ENCODE measurements at places on chromosomes 5 and 9.

GRCh38 chr9:14221558-14221957 is 92.4 kb downstream of the NFIB start:
- DNase-seq: peak; percentile 89

- peak; percentile 65 for DNase-seq
These were observed 355.5 kb downstream of the TLR4 start for GRCh38 chr9:118059484-118060278.

DNA sequence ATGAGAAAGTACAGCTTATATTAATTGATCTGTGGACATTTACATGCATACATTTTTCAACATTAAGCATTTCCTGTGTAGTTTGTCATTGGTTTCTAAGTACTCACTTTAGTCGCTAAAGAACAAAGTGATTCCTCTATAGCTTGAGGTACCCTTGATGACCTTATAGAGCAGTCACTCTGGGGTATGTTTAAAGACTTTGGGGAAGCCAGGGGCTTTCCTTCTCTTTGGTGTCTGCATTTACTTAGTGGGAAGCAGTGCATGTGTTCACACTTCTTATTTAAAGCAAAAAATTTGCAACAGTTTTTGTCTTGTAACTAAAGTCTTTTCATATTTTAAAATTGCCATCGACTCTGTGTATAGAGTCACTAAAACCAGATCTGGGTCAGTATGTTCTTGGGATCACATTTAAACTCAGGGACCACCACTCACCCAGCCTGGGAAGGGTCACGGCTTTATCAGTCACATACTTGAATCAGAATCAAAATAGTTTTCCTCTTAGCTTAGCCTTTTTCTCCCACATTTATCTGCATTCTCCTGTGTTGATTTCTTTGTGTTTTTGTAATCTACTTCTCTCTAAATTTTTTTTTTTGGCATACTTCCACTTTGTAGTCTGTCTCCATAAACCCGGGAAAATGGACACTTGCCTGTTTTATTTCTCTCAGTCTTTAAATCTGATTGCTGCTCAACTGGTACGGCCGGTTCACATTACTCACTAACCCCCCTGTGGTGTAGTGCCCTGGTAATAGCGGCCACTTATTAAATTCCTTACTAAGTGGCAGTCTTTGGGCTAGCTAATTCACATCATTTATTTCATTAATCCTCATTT is 143.9 kb upstream of the FBN2 start:
- DNase-seq: peak; percentile 50

DNA sequence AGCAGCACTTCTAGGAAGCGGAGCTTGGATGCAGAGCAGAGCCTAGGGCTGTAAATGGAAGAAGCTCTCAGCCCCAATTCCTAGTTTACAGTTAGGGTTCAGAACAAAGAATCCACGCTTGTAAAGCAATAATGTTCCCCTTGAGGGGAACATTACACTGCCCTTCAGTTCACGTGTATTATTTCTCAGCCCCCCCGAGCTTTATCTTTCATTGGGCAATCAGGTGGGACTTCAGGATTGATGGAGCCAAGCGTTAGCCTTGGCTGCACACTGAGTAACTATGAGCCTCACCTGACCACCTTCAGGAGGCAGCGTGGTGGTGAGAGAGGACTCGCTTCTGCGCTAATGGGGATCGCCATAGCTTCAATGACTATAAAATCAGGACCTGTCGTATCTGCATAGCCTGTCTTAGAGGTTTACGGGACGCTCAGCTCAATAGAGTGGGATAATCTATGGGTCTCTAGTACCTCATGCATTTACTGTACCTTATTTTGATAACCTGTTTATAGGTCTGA is 157.0 kb upstream of the RASEF start:
- no peak for DNase-seq

DNA sequence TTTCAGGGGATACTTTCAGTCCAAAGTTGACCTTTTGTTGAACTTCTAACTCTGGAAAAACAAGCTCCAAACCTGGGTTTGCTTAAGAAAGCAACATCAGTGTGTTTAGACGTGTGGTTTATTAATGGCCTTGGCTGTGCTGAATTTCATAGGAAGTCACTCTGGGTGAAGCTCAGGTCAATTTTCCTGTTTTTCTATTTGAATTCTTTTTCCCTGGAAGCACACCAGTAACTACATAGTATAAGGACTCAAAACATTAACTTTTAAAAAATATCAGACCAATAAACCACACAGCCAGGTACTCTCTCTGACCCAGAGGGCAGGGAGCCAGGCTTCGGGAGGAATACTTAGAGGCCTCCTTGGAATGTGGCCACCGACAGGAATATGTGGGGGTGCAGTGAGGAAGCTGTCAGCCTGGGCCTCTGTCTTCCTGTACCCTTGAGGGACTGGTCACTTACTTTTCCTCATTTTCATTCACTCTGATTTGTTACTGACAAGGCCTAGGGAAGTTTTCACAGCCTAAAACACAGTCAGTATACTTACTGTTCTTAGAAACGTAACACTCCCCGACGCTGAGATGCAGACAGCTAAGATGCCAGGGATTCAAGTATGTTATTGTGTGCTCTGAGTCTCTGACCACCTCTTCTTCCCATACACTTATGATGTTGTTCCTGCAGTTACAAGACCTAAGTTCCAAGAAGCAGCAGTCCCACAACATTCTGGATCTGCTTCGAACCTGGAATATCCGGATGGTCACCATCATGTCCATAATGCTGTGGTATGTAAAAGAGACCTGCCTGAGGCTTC is 18.9 kb downstream of the SLC22A5 start:
- peak; percentile 72 for DNase-seq

DNA sequence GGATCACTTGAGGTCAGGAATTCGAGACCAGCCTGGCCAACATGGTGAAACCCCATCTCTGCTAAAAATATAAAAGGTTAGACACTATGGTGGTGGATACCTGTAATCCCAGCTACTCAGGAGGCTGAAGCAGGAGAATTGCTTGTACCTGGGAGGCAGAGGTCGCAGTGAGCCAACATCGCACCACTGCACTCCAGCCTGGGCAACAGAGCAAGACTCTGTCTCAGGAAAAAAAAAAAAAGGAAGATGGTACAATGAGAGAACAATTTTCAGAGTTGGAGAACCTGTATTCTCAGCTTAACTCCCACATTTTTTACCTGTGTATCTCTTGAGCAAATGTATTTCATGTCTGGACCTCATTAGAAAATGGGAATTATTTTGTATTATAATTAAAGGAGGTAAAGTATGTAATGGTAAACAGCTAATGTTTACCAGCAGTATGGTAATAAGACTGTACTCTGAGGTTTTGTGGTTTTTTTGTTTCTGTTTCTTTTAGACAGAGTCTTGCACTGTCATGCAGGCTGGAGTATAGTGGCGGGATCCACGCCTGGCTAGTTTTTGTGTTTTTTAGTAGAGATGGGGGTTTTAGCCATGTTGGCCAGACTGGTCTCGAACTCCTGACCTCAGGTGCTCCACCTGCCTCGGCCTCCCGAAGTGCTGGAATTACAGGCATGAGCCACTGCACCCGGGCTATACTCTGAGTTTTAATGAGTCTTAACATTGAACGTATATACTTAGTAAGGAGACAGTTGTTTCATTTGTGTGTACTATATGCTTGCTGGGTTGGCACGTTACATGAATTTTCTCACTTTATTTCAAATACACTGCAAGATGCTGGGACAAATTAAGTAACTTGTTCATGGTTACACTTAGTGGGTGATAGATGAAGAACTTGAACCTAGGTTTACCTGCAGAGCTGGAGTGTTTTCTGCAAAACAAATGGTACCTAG is 16.2 kb downstream of the UHRF2 start:
- DNase-seq: peak; percentile 29

DNA sequence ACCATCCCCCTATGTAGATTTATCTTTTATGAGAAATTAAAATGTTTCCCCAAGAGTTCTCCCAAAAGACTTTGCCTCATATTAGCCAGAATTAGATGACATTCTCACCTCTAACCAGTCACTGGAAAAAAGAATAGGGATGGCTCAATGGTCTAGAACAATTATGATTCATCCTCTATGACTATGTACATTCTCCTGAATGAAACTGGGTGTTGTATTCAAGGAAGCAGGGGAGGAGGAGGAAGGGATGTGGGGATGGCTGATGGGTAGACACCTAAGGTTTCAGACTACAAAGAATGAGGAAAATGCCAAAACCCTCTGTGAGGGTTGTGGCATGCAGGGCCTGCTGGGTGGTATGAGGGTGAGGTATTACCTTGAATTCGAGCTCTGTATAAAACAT is 49.5 kb upstream of the BRINP1 start:
- no peak for DNase-seq

DNA sequence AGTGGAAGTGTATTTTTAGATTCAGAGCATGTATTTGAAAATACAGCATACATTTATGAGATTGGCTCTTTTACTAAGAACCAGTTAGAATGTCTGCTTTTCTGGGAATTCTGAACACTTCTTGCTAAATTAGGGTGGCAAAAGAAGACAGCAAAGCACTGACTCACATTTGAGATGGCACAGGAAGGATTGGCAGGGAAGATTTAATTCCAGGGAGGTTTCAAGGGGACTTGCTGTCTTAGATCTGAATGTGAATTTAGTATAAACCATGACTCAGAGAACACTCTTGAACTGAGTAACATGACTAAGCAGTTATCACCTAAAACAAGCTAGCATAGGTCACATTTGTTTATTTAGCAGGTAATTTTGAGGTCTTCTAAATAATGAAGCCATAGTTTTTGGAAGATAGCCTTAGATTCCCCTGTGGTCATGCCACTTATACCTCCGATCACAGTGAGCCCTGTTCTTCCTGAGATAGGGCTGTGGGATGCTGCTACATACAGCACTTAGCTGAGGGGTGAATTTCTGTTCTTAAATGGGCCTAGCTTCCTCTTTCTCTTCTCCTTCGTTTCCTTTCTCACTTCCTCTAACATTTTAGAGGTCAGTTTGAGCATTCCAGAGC is 173.8 kb downstream of the PCSK1 start:
- peak; percentile 48 for DNase-seq

DNA sequence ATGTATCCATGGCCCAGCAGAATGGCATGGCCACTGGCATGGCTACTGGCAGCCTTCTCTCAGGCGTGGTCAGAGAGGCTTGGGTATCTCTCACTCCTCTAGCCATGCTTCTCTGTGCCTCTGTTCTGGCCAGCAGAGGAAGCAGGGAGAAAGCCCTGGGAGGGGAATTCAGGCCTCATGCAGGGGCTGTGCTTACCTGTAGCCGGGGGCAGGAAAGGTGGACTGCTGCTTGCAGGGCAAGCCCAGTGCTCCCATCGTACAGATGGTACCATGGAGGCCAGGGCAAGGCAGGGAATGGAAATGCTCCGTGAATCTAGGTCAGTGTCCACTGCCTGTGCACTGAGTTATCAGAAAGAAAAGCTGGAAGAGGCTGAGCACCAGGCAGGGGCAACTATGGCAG is 2.7 kb downstream of the OR13J1 start:
- no peak for DNase-seq

GRCh38 chr5:139019880-139020279 is 144.7 kb upstream of the LRRTM2 start:
- no peak for DNase-seq

- peak; percentile 42 for DNase-seq
These were observed 26.3 kb downstream of the OR2V2 start for GRCh38 chr5:181173420-181174342.

DNA sequence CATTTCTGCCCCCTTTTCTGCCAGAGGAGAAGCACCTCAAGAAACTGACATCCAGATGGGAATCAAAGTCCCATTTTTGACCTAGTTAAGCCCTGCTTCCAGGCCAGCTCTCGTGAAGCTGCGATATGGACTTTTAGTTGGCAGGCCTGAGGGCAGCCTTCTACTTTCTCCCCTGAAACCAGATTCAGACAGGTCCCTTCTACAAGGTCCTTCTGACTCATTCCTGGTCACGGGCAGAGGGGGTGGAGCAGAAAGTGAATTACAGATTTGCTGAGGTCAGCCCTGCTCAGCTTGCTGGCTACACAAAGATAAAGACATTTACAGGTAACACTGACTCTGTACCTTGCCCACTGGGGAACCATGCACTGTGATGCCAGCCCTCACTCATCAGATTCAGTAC is 52.8 kb upstream of the TUT7 start:
- DNase-seq: peak; percentile 61

- no peak for DNase-seq
These were observed 48.9 kb downstream of the NTRK2 start for GRCh38 chr9:84718476-84718875.

DNA sequence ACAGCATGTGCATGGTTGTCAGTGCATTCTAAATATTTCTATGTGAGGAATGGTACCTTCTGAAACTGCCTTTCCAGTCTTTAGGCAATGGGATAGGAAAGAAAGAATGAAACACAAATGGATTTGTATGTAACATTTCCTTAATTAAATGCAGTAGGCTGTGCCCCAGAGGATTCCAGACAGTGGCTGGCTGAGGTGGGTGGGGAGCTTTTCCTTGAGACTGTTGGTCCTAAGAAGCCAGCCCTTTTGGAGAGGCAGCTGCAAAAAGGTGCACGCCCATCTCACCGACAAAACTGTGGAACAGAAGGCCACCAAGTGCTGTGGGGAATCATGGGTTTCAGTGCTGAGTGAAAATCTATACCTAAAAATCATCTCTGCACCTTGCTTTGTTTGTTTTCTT is 6.8 kb upstream of the CKMT2 start:
- DNase-seq: no peak

DNA sequence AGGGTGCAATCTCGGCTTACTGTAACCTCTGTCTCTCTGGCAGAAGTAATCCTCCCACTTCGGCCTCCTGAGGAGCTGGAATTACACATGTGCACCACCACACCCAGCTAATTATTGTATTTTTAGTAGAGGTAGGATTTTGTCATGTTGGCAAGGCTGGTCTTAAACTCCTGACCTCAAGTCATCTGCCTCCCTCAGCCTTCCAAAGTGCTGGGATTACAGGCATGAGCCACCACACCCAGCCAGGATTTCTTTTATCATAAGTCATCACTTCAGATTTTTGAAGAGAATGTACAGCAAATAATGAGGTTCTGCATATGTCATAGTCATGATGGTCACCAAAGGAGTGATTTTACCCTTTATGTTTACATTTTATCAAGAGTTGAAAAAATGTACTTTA is 108.1 kb downstream of the GCNT1 start:
- no peak for DNase-seq

DNA sequence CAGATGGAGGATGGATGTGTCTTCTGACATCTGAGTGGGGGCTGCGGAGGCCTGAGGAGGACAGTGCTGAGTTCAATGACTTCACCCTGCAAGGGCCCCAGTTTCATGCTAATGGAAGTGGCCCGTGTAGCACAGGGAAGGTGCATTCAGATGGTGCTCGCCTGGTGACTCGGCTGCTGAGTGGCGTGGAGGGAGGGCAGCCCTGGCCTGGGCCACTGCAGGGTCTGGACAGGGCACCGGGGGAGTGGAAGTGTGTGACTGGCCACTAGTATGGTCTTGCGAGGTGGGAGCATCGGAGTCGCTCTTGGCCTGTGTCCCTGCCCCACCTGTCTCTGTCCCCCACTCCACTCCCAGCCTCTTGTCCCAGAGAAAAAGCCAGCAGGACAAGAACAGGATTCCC is 1.7 kb upstream of the SLC9A3 start:
- DNase-seq: no peak

All from astrocyte of the hippocampus (primary cell).